ENCODE measurements at places on chromosomes 11 and 22.

- no peak for DNase-seq
Observed at GRCh38 chr11:103668859-103669258, 367.6 kb upstream of the DDI1 start.

DNA sequence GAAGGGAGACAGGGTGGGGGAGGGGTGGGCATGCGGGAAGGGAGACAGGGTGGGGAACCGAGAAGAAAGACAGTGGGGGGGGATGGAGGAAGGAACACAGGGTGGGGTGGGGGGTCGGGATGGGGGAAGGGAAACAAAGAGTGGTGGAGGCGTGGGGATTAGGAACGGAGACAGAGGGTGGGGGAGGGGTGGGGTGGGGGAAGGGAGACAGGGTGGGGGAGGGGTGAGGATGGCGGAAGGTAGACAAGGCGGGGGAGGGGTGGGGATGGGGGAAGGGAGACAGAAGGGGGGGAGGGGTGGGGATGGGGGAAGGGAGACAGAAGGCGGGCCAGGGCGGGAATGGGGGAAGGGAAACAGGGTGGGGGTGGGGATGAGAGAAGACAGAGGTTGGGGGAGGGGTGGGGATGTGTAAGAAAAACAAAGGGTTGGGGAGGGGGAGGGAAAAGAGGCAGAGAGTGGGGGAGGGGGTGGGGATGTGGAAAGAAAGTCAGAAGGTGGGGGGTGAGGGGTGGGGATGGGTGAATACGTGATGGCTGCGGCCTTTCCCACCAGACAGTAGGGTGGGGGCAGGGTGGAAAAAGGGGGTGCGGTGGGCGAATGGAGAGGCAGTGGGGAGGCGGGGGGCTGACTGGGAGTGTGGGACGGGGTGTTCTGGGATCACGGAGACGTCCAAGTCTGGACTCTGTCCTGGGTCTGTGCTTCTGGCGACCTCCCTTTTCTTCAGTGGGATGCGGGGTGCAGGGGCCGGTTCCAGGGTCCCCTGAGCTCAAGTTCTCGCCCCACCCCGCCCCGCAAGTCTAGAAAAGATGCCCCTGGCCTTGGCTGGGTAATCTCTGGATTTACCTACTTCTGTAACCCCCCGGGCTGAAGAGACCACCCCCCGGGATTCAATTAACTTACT, 744 bp downstream of the PRAME start:
- no peak for DNase-seq

DNA sequence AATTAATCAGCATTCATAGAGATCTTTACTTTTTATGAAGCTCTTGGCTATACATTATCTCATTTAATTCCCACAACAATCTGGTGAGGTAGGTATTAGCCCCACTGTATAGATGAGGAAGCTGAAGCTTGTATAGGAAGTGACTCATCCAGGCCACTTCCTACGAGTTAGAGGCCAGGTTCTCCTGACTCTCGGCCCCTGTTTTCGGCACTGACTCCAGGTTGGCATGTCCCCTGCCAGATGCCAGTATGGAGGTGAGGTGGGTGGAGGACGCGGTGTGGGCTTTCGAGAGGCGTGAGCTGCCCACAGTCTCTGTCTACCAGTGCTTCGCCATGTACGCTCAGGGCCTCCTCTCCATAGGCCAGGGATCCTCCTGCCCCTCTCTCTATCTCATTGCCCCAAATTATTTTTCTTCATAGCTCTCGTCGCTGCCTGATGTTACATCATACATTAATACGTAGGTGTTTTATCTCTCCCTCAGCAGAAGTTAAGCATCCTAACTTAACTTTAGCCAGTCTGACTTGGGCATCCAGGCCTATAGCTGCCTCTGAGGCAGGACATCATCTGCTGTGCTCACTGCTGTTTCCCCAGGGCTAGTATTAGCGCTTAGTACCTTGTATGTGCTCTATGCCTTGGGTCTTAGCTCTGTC, 9.0 kb downstream of the DGAT2 start:
- no peak for DNase-seq

DNA sequence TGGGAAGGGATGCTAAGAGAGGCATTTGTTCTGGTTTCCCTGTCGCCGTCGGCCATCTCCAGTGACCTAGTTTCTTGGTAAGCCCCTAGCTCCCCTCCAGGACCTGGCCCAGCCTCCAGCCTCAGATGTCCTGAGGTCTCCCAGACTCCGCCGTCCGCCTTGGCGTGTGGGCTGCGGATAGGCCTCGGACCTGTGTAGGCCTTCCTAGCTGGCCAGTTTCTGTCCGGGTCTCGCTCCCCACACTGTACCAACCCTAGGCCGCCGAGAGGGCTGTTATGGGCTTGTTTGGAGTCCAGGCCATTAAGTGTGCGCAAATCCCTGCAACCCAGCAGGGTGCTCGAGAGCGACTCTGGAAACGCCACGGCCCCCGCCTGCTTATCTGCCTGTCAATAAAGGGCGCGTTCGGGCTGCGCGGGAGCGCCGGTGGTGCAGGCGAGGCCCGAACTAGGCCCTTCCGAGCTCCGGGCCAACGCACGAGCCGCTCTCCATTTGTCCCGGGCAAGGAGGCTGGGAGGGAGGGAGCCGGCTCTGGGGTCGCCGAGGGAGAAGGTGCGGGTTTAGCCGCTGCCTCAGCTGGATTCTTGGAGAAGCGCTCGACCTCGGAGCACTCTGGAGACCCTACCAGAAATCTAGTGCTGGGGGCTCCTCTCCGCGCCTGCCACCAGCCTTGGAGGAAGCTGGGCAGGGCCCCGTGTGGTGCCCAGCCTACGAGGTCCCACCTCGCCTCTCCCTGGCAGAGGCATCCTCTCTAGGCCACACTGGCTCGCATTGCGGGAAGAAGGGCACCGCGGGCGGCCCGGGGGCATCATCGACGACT, 8.7 kb upstream of the PAX6 start:
- DNase-seq, result peak; percentile 35

GRCh38 chr11:57336111-57336666, 497 bp upstream of the SSRP1 start:
- no peak for DNase-seq

- DNase-seq, result no peak
Observed at GRCh38 chr11:84675396-84676025, 951.6 kb downstream of the DLG2 start.

GRCh38 chr11:47552056-47552565, 821 bp downstream of the CELF1 start:
- DNase-seq, result peak; percentile 57

- DNase-seq, result no peak
Observed at GRCh38 chr11:128714881-128715280, 21.0 kb downstream of the FLI1 start.

DNA sequence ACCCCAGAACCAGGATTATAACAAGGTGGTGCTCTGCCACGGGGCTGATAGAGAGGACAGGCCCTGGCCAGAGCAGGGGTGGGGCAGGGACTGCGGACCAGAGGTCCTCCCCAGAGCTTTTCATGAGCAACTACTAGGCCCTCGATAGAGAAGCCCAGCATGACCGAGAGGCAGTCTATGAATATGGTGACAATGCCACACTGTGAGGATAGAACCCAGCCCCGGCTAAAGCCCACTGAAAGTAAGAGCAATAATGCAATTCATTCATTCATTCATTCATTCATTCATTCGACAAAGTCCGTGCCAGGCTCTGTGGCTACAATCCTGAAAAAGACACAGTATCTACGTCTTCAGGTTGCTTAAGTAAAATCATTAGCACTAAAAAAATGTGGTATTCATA, 35.6 kb upstream of the CD5 start:
- no peak for DNase-seq

- DNase-seq, result no peak
Observed at GRCh38 chr22:49655168-49655812, 172.4 kb downstream of the BRD1 start.

- DNase-seq, result peak; percentile 7
Observed at GRCh38 chr22:28112548-28113043, 193.5 kb upstream of the PITPNB start.

DNA sequence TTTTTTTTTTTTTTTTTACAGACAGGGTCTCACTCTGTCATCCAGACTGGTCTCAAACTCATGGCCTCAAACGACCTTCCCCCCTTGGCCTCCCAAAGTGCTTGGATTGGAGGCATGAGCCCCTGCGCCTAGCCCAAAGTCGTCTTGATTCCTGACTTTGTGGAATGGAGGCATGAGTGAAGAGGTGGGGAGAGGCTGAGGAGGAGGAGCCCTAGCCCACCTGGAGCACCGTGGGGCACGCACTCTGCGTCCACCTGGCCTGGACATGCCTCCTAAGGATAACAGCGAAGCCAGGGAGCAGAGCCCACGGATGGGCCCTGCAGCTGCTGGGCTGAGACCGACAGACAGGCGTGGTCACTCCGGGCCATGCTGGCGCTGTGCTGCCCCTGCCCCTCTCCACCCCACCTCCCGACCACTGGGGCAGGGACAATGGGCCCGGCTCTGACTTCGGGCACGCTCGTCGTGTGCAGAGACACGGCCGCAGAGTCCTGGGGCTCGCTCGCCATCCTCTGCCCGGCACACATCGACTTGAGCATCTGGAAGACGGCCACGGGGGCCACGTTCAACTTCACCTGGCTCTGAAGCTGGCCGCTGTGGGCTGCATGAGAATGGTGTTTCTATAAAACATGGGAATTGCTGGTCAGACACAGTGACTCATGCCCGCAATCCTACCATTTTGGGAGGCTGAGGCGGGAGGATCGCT, 34.8 kb downstream of the LRRC74B start:
- DNase-seq, result no peak

DNA sequence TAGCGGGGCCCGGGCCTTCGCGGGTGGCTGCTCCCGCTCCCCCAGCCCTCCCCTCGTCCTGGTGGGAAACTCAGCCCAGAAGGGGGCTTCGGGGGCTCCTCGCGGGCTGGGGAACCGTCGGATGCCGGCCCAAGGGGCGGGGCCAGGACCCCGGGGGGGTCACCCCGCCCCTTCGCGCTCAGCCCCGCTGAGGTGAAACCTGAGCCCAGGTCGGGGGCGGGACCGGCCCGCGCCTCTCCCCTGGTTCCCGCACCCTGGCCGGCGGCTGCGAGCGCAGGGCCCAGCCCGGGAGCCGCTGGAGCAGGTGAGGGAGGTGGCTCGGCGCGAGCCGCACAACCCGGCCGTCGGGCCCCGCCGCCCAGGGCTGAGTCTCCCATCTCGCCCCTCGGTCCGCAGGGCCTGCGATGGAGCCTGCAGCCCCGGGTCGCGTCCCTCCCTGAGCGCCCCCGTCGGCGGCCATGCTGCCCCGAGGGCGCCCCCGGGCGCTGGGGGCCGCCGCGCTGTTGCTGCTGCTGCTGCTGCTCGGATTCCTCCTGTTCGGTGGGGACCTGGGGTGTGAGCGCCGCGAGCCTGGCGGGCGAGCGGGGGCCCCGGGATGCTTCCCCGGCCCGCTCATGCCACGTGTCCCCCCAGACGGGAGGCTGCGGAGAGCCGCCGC, at the start of gene LARGE2:
TSS of gene LARGE2 (plus strand) at position 232 of the 658 bp plus-strand sequence. CDS start at position 459, 227 bp downstream.
- DNase-seq, result peak; percentile 78

GRCh38 chr11:13316528-13316961, 39.0 kb downstream of the BMAL1 start:
- no peak for DNase-seq

GRCh38 chr11:61535998-61536675, 27.6 kb downstream of the LRRC10B start:
- no peak for DNase-seq

- DNase-seq, result no peak
Observed at GRCh38 chr22:33578752-33579151, 341.5 kb downstream of the LARGE1 start.

GRCh38 chr11:69448471-69449284, 32.8 kb upstream of the LINC01488 start:
- no peak for DNase-seq

- DNase-seq, result peak; percentile 67
Observed at GRCh38 chr11:62295504-62295903, 3.4 kb downstream of the SCGB1D4 start.

DNA sequence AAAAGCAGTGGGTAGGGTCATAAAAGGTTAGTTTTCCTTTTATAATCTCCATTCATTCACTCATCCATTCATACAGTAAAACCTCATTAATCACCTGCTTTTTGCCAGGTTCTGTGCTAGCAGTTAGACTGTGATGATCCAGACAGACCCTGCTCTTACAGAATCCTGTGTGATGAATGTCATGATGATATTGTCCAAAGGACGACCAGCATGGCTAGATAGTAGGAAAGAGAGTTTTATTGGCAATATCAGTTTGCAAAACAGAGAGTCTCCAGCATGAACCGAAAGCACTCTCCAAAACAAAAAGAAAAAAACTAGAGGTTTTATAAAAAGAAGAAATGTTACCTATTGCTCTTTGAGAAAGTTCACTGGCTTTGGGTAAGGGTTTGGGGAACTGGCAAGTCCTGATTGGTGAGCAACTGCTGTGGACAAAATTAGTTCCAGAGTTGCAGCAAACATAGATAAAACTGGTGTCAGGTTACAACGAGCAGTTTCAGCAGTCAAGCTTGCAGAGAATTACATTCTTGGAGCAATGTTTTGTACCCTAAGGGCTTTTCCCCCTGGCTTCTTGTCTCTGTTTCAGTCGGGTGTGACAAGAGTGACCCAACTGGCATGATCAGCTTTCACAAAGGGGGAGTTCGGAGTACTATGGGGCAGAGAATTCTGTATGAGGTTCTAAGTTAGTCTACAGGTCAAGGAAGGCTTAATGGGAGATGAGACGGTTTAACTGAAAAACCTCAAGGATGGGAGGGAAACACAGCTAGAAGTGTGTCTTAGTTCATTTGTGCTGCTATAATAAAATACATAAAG, 58.3 kb downstream of the HSD17B12 start:
- no peak for DNase-seq
